Esophagus squamous epithelium (tissue), 5 donors: ENCODE measurements at places on chromosomes 6 and 20.

GRCh38 chr20:48774696-48775095 is 53.1 kb downstream of the PREX1 start:
- no peak for DNase-seq

DNA sequence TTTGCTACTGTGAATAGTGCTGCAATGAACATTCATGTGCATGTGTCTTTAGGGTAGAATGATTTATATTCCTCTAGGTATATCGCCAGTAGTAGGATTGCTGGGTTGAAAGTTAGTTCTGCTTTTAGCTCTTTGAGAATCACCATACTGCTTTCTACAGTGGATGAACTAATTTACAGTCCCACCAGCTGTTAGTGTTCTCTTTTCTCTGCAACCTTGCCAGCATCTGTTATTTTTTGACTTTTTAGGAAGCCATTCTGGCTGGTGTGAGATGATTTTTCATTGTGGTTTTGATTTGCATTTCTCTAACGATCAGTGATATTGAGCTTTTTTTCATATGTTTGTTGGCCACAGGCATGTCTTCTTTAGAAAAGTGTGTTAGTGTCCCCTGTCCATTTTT is 40.0 kb downstream of the PLG start:
- DNase-seq: no peak

DNA sequence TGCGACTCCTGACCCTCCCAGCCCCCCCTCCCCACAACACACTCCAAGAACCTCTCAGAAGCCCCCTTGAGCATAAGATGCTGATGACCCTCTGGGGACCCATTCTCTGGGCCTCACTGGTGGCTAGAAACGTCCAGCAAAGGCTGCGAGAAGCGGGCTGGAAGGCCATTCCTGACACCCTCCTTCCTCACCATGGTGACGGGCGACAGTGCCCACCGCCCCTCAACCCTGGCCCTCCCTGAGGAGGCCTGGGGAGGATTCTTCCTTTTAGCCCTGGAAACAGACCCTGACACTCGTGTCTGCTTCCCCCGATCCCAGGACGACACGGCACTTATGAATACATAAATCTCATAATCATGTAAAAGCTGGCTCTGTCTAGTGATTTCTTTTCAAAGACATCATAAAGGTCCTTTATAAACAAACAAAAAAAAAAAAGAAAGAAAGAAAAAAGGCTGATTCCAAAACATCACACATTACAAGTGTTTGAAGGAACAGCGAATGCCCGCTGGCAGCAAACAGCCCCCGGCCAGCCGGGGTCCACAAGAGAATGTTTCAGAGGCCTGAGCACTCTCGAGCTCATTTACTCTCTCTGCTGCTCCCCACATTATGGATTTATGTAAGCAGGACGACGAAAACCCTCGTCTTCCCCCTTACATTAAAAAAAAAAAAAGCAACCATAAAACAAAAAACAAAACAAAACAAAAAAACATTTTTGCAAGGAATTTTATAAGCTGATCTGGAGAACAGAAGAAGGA is 40.7 kb downstream of the PREX1 start:
- DNase-seq: no peak

- no peak for DNase-seq
Observed at GRCh38 chr20:57871237-57871632, 161.4 kb upstream of the PMEPA1 start.

DNA sequence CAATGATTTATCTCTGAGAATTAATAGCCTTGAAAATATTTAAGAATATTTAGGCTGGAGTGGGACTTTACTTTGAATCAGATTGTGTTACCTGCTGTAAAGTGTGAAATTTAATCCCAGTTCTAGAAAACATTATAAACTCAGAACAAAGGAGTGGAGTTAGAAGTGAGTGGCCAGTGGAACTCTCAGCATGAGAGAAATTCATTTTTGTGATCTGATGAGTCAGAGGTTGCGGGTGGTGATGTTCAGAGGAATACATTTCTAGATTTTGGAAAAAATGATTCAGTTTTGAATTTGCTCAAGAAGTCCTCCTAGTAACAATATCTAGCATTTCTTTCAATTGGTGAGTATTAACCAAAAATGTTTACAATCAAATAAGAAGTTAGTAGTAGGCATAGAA is 167.5 kb downstream of the ZFAND3 start:
- no peak for DNase-seq

DNA sequence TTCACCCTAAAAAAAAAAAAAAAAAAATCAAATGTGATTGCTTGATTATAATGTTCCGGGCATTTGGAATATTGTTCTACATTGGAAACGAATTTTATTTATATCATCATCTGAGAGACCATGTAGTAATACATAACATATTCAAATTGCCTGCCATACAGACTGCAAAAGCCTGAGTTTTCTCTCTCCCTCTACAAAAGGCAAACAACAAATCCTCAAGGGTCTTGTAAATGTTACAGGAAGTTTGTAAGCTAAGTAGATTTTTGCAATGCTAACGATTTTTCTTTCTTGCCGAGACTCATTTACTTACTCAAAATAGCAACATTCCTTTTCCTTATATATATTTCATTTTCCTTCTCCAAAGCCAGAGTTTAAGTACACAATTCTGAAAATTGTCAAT is 49.0 kb upstream of the HTR1E start:
- DNase-seq: no peak

DNA sequence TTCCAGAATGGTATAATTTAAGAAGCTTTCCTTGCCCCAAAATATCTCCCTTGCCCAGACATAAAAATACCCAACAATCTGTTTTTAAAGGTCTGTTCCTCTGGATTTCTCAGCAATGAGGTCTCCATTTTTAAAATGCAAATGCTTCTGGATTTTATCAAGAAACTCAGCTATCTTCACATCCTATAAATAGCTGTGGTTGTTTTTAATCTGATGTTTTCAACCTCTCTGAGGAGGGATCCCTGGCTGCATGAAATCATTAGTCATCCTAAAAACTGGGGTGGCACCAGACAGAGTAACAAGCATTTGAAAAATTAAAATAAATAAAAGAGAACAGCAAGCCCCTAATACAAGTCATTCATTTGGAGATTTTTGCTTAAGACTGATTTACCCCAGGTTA is 168.5 kb upstream of the ID4 start:
- no peak for DNase-seq

GRCh38 chr6:28981833-28982475 is 23.2 kb downstream of the ZNF311 start:
- no peak for DNase-seq

GRCh38 chr20:36848078-36848660 is 27.8 kb upstream of the TLDC2 start:
- DNase-seq: no peak

- no peak for DNase-seq
Observed at GRCh38 chr6:168960551-168961263, 292.9 kb downstream of the THBS2 start.

DNA sequence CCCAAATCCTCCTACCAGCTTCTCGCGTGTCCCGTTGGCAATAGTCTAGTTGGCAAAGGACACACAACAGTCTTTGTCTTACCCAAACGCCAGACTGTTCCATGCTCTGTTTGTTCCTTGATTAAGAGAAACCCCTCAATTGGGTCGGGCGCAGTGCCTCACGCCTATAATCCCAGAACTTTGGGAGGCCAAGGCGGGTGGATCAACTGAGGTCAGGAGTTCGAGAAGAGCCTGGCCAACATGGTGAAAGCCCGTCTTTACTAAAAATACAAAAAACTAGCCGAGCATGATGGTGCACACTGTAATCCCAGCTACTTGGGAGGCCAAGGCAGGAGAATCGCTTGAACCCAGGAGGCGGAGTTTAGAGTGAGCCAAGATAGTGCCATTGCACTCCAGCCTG is 153.7 kb downstream of the GRM4 start:
- DNase-seq: no peak

GRCh38 chr6:157761331-157761921 is 61.6 kb upstream of the SNX9 start:
- no peak for DNase-seq

GRCh38 chr6:146909376-146909775 is 294.8 kb upstream of the STXBP5 start:
- no peak for DNase-seq

DNA sequence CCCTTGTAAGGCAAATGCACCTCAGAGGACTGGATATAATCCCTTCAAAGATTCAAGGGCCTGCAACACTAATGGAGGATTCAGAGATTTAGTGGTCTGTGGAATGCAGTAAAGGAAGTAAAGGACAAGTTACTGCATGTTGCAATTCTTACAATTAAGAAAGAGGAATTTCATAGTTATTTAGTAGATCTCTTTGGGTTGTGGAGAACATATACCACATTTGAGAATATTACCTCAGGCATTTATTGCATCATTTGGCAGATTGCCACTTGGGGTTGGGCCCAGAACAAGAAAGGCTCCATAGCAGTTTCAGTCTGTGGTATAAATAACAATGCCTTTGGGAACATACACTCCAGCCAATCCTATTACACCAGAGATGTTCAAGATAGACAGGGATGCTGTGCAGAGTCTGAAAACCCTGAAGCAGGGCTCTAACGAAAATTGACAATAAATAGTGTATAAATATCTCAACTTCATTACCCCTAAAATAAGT is 20.9 kb upstream of the EPM2A start:
- no peak for DNase-seq

- DNase-seq: no peak
Observed at GRCh38 chr20:3993109-3993508, 22.2 kb downstream of the RNF24 start.

GRCh38 chr6:129242546-129242945 is 359.6 kb downstream of the LAMA2 start:
- no peak for DNase-seq

DNA sequence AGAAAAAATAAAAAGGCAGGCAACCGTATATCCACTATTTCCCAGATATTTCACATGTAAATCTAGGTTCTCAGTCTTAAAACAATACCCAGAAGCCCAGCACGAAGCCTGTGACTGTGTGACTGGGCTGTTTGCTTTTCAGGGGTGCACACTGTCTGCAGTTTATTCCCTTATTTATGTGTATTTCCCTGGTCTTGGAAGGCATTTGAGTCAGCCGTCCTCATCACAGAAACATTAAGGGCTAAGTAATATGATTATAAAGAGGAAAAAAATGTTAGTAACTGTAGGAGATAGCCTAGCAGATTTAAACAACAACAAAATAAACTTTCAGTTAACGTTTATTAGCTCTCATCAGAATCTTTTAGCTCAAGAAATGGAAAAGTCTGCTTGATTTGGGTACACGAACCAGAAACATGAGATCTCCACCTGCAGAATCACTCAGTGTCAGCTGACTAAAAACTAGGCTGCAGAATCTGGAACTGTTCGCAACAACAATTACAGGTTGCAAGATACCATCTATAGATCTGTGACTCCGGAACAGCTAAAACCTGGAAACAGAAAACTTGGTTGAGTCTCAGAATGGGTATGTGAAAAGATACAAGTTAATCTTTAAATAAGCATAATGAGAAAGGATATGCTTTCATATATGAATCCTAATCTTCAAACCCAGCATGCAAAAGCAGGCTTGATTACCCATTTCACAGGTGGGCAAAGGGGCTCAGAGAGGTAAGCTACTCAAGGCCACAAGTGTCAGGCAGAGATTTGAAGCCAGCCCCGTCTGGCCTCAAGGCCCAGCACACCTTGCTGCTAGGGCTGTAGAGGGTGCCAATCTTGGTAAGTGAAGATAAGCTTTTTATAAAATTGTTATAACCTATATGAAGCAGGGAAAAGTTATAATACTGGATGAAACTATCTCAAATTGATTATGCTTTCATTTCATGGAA is 21.1 kb downstream of the GCLC start:
- no peak for DNase-seq

DNA sequence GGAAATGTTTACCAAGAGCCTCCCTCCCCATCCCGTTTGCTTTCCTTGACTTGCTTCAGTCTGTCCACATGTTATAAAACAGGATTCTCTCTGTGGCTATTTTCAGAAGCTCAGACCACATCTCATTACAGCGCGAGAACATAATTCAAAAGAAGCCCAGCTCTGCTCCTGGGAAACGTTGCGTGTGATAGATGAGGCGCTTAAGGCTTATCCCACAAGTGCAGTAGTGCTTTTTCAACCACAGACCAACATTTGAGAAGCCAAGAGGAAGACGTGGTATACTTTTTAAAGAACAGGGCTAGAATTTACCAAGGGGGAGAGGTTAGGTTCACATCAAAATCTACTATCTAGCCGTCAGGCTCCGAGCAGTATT is 239.5 kb downstream of the SLC24A3 start:
- no peak for DNase-seq

- DNase-seq: no peak
Observed at GRCh38 chr20:58227391-58228102, 906 bp downstream of the ANKRD60 start.

DNA sequence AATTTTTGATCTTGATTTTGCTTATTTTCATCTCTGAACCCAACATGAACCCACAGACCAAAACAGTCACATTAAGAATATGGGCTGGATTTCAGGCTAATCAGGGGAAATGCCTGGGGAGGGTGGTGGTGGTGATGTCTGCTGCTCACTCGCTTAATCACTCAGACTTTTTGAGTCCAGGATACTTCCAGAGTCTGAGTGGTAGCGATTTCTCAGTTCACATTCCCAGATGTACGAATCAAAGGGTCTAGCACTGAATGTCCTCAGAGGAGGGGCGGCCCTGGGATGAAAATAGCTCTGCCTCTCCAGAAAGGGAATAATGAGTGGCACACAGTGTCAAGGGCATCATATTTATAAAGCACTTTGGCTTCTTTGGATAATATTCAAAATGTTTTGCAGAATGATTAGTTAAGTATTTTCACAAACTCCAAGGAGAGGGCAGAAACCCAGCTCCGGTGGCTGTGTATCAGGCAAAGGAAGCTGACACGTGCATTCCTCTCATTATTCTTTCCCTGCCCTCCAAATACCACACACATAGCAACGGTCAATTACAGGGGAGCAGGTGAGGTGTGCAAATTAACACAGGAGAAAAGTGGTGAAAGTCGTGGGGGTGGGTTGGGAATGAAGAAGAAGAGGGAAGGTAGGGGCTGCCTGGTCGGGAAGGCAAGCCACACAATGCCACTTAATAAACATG is 345.2 kb upstream of the RSPO3 start:
- DNase-seq: no peak

- no peak for DNase-seq
Observed at GRCh38 chr6:156794546-156795354, 17.6 kb downstream of the ARID1B start.

GRCh38 chr20:36830791-36831691 is 44.9 kb upstream of the TLDC2 start:
- DNase-seq: no peak

- no peak for DNase-seq
Observed at GRCh38 chr6:2963756-2964155, 7.6 kb downstream of the SERPINB6 start.

GRCh38 chr6:36920546-36920945 is 34.0 kb upstream of the PI16 start:
- DNase-seq: no peak
